ENCODE measurements at places on chromosomes 3 and 15.

DNA sequence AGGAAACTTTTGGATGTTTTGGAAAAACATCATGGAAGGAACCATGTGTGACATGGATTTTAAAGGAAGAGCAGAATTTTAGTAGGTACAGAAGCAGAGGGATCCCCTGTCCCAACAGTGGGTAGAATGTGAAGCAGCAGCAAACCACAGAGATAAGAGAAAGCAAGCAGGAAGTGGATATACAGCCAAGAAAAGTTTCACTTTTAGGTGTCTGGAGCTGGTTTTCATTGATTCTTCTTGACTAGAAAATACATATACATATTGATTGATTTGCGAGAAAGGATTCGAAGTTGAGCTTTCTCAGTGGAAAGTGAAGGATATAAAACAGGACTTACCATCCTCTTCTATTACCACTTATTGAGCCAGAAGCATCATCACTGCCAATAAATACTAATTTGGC lies 133.5 kb downstream of the KCNMB2 start:
- no peak for DNase-seq

DNA sequence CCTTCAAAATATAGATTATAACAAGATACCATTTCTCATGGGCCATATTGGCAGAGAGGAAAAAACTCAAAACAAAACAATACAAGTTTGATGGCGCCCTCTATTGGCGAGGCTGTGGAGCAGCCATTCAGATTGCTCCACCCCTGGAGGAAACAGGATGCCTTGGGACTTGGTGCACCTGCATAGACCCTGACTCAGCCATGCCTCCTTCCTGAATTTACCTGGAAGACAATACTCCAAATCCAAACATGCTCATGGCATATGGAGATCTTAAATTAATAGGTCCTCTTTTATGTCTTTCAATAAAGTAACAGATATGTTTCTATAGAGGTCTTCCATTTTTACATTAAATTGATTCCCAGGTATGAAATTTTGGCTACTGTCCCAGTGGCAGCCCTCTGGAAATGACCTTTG lies 90.0 kb downstream of the APBA2 start:
- peak; percentile 62 for DNase-seq

GRCh38 chr15:29838352-29839010 lies 16.2 kb upstream of the TJP1 start:
- DNase-seq: no peak

GRCh38 chr15:53869806-53870073 lies 108.5 kb upstream of the UNC13C start:
- DNase-seq: no peak

GRCh38 chr15:75671730-75672602 lies 24.3 kb downstream of the SNX33 start:
- no peak for DNase-seq

DNA sequence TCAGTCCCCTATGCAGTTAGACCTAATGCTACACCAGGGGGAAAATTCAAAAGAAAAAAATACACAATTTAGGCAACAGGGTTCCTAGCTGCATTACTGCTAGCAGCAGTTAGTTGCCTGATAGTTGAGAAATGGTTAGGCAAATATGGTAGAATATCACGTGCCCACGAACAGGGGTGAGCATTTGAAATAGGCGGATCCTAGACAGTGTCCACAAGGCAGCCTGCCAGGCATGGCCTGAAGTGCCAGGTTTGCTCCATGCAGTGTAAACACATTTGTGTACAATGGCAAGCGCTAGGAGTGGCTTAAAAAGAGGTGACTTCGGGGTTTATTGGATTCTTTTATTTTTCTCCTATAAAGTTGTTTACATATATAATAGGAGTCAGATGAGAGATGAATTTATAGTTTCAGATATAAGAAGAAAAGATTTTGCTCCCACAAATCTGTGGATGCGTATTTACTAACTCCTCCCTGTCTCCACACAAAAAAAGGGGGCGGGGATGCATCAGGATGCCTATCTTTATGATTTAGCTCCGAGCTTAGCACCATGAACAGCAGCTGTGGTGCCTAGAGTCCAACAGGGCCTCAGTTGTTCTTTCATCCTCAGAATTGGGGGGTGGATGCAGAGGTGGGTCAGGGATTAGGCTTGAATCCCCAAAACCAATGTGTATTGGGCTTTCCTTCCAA lies 3.9 kb upstream of the TGM4 start:
- DNase-seq: no peak

DNA sequence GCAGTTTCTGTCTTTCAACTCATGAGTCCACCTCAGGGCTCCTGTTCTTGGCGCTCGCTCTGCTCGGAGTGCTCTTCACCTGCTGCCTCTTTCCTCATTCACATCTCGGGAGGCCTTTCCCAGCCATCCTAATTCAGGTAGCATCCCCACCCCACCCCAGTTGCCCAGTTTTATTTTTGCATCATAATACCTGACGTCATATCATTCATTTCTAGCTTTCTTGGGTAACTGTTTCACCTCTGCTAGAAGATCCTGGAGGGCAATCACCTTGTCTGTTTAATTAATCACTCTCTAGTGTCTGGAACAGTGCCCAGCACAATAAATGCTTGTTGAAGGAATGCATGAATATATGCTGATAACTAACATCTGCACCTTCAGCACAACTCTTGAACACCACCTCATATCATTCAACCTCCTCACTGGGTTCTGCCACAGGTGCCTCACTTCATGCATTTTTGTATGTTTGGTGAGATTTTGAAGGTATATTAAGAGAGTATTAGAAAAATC lies 7.6 kb downstream of the NUSAP1 start:
- no peak for DNase-seq

GRCh38 chr3:178646186-178646862 lies 110.1 kb downstream of the KCNMB2 start:
- DNase-seq: no peak

DNA sequence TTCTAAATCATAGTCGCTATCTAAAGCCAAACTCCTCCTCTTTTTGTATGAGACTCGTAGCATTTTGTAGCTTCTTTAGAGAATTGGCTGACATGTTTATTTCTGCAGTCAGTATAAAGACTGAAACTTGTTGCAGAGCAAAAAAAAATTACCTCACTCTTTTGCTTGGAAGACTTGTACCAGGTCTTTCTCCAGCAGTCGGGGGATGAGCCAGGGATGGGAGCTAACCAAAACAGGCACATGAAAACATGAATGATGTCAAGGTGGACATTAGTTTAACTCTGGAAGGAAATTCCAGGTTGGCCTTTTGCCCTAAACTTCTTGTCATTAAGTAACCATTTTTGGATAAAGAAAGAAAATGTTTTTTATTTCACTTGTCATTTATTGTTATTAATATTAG lies 47.0 kb upstream of the SCAANT1 start:
- no peak for DNase-seq

DNA sequence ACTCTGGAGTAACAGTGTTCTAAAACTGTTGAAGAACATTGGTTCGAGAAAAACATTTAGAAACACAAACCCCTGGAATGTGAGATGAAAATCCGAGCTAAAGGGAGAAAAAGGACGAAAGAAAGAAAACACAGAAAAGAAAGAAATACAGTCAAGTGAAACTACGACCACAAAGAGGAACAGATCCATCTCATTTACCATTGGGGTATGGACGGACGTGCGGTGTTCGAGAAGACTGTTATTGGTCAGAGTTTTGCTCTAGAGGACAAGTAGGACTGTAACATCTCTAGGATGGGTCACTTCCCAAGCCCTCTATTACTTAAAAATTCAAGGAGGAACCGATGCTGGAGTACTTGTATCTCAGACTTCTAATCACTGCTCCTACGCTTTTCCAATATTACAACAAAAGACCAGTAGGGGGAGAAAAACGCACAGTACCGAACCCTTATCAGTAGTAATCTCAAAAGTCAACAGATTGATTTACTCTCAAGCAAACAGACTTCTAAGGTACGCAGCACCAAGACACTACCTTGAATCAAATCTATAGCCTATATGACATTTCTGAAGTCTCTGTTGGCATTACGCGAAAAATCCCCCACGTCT lies 1.1 kb upstream of the PIK3CA start:
- no peak for DNase-seq

Data from effector CD8-positive, alpha-beta T cell (primary cell).